ENCODE measurements at places on chromosomes 12 and 14.

GRCh38 chr14:100620255-100621100, 33.3 kb upstream of the BEGAIN start:
- peak; percentile 95 for DNase-seq

DNA sequence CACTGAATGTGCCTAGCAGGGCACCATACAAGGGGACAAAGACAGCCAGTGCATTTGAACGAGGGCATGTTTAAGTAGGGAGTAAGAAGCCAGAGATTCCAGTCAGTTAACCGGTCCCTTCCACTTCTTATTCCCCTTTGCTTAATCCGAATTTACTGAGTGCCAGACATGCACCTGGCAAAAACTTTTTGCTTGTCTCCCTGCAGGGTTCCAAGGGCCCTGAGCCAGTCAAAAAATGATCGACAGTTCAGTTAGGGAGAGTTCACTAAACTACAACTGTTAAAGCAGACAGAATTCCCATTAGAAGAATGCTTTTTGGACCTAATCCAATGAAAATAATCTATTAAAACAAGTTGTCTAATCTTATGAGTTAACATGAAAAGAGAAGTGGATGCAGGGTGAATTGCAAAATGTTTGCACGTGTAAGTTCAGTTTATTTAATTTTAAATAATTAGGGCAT, 193.8 kb downstream of the TMTC2 start:
- DNase-seq = peak; percentile 58

DNA sequence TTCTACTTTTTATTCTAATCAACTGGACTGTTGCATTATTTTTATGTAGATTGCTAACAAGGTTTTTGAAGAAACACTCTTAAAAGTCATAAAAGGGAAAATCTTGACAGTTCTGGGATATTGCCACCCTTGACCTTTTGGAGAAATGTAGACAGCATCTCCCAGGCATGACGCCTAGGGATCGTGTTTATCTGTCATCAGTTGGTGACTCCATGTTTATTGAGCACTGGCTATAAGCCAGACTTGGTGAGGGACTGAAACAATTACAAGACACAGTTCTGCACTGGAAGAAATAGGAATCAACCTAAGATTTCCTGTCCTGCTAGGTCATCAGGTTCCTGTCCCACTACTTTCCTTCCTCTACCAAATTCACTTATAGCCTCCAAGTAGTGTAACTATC, 34.5 kb downstream of the HMGA2 start:
- DNase-seq = no peak

DNA sequence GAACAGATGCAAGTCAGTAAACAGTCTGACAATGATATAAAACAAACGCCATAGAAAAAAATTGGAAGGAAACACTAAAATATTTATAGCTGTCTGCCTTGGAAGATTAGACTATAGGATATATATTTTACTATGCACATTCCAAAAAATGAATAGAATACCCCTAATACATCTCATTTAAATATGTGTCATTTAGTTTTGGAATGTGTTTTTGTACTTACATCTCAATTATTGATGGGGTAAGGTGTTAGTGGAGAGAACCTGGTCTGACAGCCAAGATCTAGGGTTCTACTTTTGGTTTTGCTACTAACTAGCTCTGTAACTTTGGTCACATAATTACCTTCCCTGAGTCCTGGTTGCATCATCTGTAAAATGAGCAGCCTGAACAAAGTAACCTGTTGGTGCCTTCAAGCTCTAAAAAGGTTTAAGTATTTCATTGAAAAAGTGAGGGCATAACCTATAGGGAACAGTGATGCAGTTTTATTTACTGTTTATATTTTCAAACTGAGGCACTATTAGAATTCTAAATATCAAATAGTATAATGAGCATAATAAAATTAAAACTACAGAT, 28.6 kb upstream of the SLC6A13 start:
- no peak for DNase-seq

All from NCI-H69 (cell line).